Activated naive CD4-positive, alpha-beta T cell treated with anti-CD3 and anti-CD28 coated beads for 36 hours (primary cell): ENCODE measurements at places on chromosomes 5 and 9. TPM values are rescaled to one million over a fixed set of nuclear protein-coding genes. Genes with fewer than 3 reads are reported as not detected.

GRCh38 chr9:135290086-135290485 is 189.5 kb upstream of the PPP1R26 start:
- no peak overlapping the region for H3K4me3 ChIP-seq
- H3K27ac ChIP-seq = no peak overlapping the region
- peaks cover 4% of the 10 kb centered on the region for H3K27me3 ChIP-seq
- H3K36me3 ChIP-seq = no peaks in the 10 kb centered on the region
- no peaks in the 10 kb centered on the region for H3K4me1 ChIP-seq

DNA sequence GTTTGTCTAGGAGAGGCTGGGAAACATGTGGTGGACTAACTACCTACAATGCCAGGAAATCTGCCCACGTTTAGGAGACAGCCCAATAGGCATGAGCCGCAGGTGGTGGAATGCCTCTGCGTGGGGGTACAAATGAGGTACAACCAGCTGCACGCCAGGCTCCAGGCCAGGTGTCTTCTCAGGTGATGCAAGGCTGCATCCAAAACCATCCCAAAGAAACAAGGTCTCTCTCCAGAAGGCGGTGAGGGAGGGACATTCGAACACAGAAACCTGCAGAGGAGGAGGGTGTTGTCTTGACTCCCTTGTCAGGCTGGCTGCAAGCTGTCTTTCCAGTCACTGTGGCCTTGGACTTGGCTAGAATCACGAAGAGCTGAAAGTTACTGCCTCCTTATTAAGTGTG is 11.6 kb downstream of the ANKH start:
- no peak overlapping the region for H3K27ac ChIP-seq
- no peak overlapping the region for H3K4me3 ChIP-seq
- H3K4me1 ChIP-seq = peaks cover 34% of the 10 kb centered on the region
- peaks cover 2% of the 10 kb centered on the region for H3K36me3 ChIP-seq
- H3K27me3 ChIP-seq = no peaks in the 10 kb centered on the region

Gene IFNA21
- not detected for total RNA-seq

DNA sequence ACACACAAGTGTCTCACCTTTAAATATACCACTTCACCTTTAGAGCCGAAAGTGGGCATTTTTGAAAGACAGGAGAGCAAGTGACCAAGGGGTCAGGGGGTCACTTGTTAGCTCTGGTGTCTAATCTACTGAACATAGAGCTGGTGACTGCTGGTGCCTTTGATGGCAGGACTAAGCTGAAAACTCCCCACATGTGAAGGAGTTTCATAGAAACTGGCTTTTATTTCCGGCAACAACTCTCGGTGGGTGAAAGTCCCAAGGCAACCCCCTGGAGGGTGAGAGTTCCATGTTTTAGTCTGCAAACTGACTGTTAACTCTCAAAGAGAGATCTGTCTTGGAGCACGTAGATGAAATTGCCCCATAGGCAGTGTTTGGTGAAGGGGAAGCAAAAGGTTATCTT is 466.9 kb downstream of the DMRTA1 start:
- H3K4me3 ChIP-seq = no peak overlapping the region
- H3K27me3 ChIP-seq = no peaks in the 10 kb centered on the region
- H3K36me3 ChIP-seq = no peaks in the 10 kb centered on the region
- no peaks in the 10 kb centered on the region for H3K4me1 ChIP-seq
- H3K27ac ChIP-seq = no peak overlapping the region

DNA sequence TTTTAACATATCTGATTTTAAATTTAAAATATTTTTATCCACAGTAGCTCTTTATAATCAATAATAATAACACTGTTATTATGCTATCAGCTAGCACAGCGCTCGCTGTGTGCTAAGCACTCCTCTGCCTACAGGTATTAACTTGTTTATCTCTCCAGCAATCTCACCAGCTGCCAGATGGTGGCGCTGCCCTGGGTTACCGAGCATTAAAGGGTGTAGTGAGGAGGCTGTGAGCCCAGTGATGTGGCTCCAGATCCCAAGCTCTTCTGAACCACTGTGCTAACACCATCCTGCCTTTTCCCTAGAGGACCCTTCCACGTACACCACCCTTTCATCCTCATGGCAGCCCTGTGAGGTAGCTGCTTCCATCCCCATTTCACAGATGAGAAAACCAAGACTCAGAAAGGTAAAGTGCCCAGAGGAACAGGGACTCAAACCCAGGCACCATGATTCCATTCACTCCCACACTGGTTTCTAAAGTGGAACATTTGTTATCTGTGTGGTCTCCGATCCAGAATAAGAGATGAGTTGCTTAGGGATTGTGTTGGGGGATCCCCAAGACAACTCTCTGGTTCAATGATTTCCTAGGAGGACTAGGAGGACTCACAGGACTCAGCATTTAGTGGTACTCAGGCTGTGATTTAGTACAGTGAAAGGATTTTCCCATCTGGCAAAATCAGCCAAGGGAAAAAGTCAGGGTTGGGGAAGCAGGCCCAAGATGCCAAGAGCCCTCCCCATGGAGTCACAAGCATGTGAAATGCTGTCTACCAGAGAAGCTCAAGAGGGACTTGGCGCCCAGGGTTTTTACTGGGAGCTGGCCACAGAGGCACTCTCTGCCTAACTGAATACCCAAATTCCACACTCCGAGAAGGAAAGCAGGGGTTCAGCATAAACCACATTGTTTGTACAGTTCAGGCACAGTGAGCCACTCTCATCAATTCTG is 7.0 kb downstream of the IGFBPL1 start:
- DNase-seq = peak; percentile 73
- H3K27me3 ChIP-seq = peaks cover 1% of the 10 kb centered on the region
- H3K27ac ChIP-seq = no peak overlapping the region
- H3K36me3 ChIP-seq = no peaks in the 10 kb centered on the region
- no peaks in the 10 kb centered on the region for H3K4me1 ChIP-seq
- no peak overlapping the region for H3K4me3 ChIP-seq

Gene CORO2A
- total RNA-seq = 8.2 TPM

DNA sequence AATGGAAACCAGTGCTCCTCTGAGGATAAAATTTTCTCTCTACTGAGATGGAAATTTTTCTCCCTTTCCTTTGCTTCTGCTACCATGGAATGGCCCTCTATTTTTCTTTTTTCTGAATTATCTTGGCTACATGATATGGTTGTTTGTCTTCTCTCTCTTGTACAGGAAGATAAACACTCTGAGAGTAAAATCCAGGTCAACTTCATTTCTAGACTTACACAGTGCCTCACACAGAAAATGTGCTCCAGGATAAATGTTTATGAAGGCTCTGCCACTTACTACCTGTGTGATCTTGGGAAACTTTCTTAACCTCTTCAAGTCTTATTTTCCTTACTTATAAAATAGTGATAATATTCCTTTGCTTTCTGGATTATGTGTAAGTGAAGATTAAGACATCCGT is 153.9 kb downstream of the PRELID2 start:
- DNase-seq = no peak
- H3K4me3 ChIP-seq = no peak overlapping the region
- H3K27me3 ChIP-seq = no peaks in the 10 kb centered on the region
- no peaks in the 10 kb centered on the region for H3K36me3 ChIP-seq
- H3K27ac ChIP-seq = no peak overlapping the region
